NCI-H2171 treated with DMSO at 0.1 percent for 48 hours (cell line): ENCODE measurements at places on chromosomes 6 and 20.

DNA sequence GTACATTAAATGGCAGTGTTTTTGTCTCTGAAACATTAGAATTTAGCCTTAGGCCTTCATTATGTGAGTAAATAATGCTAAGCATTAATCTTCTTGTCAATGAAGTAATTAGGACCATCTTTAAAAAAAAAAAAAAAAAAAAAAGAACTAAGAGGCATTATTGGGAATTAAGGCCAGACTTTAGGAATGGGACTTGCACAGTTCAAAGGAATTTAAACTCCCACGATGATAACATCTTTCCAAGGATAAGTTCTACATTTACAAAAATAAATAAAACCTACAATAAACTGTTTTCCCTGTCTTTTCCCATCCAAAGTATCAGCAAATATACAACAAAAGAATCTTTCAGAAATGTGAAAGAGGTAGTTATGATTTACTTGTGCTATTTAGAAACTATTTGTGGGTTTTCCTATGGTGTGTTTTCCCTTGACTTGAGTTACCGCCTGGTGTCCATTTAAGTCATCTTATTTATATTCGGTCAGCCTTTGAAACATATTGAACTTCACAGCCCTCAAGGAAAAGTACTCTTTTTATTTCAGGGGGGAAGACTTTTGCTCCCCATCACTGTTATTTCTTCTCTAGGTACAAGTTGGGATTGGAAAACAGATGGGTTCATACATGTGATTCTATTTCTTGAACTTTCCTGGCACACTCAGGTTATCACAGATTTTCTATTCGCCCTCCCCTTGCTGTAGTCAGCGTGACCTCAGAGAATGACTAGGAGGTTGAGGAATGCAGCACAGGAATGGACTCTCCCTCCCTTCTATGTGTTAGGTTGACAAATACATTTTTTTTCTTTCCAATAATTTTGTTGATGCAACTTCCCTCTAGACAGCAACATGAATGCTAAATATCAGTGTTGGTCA lies 13.6 kb downstream of the STMND1 start:
- no peak for DNase-seq

GRCh38 chr6:161271343-161272030 lies 2.4 kb downstream of the AGPAT4 start:
- no peak for DNase-seq

DNA sequence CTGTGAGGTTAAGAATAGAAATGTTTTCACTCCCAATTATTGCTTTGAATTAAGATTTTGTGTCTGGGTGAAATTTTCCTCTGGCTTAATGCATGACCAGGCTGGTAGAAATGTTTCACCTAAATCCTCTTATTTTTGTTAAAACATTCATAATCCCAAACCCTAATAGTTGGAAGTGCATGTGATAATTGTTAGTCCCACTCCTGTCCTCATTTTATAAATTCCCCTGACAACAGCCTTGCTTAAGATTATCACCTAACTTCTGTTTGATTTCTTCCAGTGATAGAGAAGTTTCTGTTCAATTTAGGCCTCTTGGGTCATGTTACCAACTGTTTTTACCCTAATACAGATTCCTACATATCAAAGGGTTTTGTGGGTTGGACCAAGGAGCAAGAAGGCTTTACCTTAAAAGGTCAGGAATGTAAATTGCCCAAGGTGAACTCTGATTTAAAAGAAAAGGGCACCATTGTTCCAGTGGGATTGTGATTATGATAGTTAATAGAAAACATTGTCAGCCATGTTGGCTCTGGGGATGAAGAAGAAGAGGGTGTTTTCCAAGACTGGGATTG lies 158.7 kb upstream of the CENPW start:
- DNase-seq = no peak

DNA sequence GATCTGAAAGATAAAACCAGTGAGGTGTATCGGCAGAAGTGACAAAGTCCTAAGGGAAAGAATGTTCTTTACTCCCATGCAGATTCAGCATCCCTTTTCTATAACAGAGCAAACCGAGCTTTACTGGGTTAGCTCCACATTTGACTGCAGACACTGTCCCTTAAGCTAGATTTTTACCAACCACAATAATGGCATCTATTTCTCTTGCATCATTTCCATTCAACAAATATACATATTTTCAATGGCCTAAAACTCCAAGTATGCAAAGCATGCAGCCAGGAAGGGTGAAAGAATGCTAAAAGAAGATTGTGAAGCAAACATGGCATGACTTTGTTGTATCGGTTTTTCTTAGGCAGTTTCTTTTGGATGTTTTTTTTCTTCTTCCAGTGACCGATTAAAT lies 255.4 kb downstream of the OGFRL1 start:
- no peak for DNase-seq

GRCh38 chr6:134097114-134097707 lies 44.8 kb upstream of the SLC2A12 start:
- peak; percentile 72 for DNase-seq

DNA sequence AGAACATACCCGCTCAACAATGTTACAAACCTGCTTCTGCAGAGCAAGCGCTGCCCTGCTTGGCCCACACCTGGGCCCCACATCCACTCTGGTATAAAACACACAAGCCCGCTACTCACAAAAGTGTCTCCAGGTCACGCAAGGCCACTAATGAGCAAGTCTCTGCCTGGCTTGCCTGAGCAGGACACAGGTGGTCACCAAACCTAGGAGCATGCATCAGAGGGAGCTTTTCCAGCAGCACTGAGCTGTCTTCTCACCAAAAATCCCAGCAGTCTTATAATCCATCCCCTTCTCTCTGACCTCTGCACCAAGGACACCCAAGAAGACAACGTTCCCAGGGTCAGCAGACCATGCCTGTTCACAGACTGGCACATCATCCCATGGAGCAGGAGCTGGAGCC lies 100.8 kb downstream of the DLL1 start:
- DNase-seq = no peak

DNA sequence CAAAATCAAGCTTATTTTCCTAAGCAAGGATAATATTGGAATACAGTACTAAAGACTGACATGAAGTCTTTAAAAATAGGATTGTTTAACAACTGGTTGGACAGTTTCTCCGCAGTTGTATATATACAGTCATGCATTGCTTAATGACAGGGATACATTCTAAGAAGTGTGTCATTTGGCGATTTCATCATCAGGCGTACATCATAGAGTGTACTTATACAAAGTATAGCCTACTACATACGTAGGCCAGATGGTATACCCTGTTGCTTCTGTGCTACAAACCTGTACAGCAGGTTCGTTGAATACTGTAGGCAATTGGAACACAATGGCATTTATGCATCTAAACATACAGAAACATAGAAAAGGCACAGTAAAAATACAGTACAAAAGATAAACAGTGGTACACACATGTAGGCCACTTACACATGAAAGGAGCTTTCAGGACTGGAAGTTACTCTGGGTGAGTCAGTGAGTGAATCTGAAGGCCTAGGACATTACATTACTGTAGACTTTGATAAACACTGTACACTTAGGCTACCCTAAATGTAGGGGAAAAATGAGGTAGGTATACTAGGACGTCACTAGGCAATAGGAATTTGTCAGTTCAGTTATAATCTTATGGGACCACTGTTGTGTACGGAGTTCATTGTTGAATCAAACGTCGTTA lies 20.1 kb downstream of the HECA start:
- DNase-seq = no peak

GRCh38 chr20:1377984-1378734 lies 14.7 kb downstream of the FKBP1A start:
- no peak for DNase-seq

- no peak for DNase-seq
Measured at GRCh38 chr6:39942903-39943580, 8.8 kb upstream of the MOCS1 start.

GRCh38 chr6:18976966-18977365 lies 589.8 kb downstream of the RNF144B start:
- no peak for DNase-seq

- no peak for DNase-seq
Measured at GRCh38 chr20:53399083-53399482, 194.6 kb downstream of the ZNF217 start.

DNA sequence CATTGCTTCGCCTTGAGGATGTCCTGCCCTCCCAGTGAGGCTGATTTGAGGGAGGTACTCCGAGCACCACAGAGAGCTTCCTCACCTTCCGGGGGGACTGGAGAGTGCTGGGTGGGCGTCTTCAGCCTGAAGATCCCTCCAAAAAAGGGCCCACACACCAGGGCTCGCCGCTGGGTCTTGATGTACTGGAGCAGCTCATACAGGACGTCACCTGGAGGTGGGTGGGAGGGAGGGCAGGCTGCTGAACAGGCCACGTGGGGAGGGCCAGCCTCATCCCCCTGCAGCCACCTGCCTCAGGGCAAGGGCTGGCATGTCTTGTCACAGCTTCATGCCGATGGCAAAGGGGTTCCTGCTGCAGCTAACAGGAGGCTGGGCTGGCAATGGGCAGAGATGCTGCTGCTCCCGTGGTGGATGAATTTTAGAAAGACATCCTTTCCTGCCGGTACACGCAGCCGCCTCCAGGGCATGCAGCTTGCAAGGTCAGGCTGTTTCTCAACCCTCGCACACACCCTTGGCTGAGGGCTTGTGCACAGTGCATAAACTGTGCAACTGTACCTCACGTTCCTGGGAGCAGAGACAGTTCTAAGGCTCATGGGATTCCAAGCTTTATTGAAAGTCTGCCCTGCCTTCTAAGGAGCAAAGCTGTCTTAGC lies 14.0 kb downstream of the ETV7 start:
- peak; percentile 65 for DNase-seq
